ENCODE measurements at places on chromosomes 3 and 15. TPM values are rescaled to one million over a fixed set of nuclear protein-coding genes. Genes with fewer than 3 reads are reported as not detected.

- H3K4me3 ChIP-seq, result no peak overlapping the region
- peaks cover 2% of the 10 kb centered on the region for H3K27me3 ChIP-seq
- H3K36me3 ChIP-seq, result no peaks in the 10 kb centered on the region
- DNase-seq, result no peak
Observed at GRCh38 chr3:57184526-57184925, 15.3 kb downstream of the HESX1 start.

Gene OR5H14
- total RNA-seq, result not detected

DNA sequence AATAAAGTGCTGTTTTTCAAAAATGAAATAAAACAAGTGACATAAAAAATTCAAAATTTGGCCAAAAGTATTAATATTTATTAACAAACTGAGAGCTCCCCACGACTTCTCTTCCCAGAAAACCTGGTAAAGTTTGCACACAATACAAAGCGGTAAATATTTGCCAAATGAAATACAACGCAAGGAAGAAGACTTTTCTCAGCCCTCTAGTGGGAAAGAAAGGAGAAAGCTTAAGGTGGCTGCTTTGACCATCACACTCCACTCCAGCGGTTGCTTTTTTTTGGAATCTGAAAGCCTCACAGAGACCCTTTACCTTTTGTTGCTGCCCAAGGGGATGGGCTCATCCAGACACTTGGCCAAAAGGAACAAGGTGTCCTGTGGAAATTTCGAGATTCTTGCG is 1.1 kb upstream of the GK5 start:
- DNase-seq, result no peak
- H3K36me3 ChIP-seq, result no peaks in the 10 kb centered on the region
- H3K4me1 ChIP-seq, result peaks cover 3% of the 10 kb centered on the region
- H3K4me3 ChIP-seq, result no peak overlapping the region
- no peak overlapping the region for H3K27ac ChIP-seq
- no peaks in the 10 kb centered on the region for H3K27me3 ChIP-seq

GRCh38 chr15:34892963-34893591 is 76.5 kb downstream of the AQR start:
- H3K4me1 ChIP-seq, result no peaks in the 10 kb centered on the region
- H3K36me3 ChIP-seq, result peaks cover 19% of the 10 kb centered on the region
- no peak for DNase-seq

DNA sequence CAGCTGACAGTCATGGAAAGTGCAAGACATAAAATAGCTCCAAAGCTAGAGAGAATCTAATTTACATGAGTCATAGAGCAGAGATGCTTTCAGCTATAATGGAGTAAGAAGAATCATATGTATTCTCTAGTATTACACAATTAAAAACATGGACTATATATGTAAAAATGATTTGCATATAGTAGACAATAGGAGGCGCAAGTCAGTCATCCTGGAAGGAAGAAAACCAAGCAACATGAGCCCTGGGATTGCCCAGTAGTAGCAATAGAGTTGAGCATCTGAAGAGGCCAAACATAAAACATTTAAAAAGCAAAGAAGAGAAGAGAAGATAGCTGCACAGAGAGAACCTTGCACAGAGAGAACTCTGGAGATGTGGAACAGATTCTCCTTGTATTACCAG is 455.0 kb downstream of the EPHA3 start:
- no peaks in the 10 kb centered on the region for H3K36me3 ChIP-seq
- H3K27ac ChIP-seq, result no peak overlapping the region
- peaks cover 5% of the 10 kb centered on the region for H3K4me1 ChIP-seq
- no peak for DNase-seq

GRCh38 chr3:30890907-30891306 is 3.6 kb downstream of the GADL1 start:
- H3K36me3 ChIP-seq, result no peaks in the 10 kb centered on the region
- H3K4me3 ChIP-seq, result no peak overlapping the region
- no peaks in the 10 kb centered on the region for H3K4me1 ChIP-seq
- no peak overlapping the region for H3K27ac ChIP-seq
- DNase-seq, result no peak

DNA sequence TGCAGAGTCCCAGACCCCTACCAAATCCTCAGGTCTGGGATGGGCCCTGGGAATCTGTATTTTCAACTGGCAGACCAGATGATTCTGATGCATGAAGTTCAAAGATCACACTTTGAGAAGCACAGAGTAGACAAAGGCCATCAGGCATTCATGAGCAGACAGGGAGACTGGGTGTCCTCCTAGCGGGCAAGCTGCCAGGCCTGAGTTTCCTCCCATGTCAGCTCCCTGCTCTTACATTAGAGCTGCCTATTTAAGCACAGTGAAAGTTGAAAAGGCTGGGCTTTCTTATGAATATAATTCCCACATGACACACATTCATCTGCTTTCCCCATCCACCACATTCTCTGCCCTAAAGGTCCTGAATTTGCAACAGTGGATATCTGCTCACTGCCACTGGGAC is 14.0 kb downstream of the CAPN3 start:
- no peaks in the 10 kb centered on the region for H3K36me3 ChIP-seq
- H3K27me3 ChIP-seq, result no peaks in the 10 kb centered on the region
- no peak for DNase-seq
- no peak overlapping the region for H3K4me3 ChIP-seq

DNA sequence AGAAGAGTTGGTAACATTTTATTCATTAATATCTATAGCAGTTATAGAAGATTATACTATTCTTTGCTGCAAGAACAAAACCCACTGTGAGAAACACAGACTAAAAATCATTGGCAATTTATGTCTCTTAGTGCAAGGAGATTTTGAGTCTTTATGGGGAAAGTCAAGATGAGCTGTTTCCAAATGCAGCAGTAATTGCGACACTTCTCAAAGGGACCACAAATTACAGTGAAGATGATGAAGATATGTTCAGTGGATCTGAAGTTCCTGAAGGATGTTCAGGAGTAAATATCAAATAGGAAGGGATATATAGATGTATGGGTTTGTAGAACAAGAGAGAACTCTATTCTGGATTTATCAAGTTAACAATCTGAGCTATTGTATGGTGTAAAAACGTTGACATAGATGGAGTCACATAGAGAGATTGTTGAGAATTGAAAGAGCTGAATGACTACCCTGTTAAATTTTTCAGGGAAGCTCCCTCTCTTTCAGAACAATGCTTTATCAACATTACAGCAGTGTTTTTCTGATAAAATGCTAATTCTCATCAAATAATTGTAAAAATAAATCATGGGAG is 71.8 kb downstream of the DTWD1 start:
- no peaks in the 10 kb centered on the region for H3K36me3 ChIP-seq
- H3K27ac ChIP-seq, result no peak overlapping the region
- H3K4me3 ChIP-seq, result no peak overlapping the region
- H3K4me1 ChIP-seq, result no peaks in the 10 kb centered on the region
- no peak for DNase-seq

Gene CCK
- not detected for total RNA-seq

DNA sequence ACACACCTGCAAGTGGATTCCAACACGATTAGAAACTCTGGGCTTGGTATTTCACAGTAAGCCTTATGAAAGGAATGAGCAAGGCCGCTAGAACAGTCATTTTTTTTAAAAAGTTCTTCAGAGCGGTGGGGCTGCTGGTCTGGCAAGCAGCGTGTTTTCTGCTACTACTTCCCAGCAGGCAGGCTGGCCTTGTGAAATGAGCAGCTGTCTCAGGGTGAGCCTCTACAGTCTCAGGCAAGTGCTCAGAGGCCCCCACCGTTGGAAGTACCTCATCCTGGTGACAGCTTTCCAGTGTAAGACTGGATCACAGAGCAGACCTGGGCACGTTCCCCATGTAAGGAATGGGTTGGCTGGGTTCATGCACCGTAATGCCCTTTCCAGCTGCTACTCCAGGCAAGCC is 119.2 kb downstream of the LRIG1 start:
- H3K4me3 ChIP-seq, result no peak overlapping the region
- H3K36me3 ChIP-seq, result peaks cover 43% of the 10 kb centered on the region
- no peak for DNase-seq
- peaks cover 8% of the 10 kb centered on the region for H3K4me1 ChIP-seq
- H3K27ac ChIP-seq, result no peak overlapping the region
- H3K27me3 ChIP-seq, result no peaks in the 10 kb centered on the region

- peak; percentile 39 for DNase-seq
- H3K4me1 ChIP-seq, result peaks cover 3% of the 10 kb centered on the region
- no peak overlapping the region for H3K4me3 ChIP-seq
- H3K27me3 ChIP-seq, result no peaks in the 10 kb centered on the region
Observed at GRCh38 chr15:77907824-77908751, 169.4 kb downstream of the TBC1D2B start.

GRCh38 chr3:25888892-25889524 is 99.1 kb downstream of the OXSM start:
- H3K4me3 ChIP-seq, result no peak overlapping the region
- no peak overlapping the region for H3K27ac ChIP-seq
- no peaks in the 10 kb centered on the region for H3K36me3 ChIP-seq
- no peak for DNase-seq
- H3K27me3 ChIP-seq, result no peaks in the 10 kb centered on the region

DNA sequence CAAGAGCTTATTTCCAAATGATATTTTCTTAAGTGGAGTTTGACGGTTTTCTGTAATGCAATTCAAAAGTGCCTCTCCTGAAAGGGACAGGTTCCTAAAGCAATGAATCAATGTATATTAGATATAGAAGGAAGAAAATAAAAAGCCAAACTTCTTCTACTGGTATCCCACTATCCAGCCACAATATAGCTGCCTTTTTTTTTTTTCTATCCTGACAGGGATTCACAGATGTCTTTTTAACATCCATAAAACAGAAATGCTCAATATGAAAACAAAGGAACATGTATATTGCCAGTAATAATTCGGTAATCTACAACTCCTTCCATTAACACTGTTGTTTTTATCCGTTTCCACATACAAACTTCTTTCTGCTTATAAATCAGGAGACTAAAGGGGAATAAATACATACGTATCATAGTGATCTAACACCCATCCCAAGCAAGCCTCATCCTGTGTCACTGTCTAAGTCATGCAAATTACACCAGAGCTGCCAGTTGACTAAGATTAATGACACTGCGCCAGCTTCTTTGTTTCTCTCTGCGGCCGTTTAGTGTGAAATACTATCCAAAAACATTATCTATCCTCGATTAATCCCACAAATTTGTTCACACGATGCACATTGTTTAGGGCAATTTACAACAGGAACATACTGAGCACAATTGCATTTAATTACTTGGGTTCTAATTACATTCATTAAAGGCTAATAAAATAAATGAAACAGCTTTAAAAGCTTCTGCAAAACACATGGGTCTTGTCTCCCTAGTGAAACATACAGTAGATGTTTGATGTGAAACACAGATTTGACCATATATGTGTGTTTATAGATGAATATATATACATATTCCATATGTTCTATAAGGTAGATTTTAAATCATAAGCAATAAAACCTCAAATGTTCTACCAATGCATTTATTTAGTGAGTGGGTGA is 51.9 kb upstream of the CDIN1 start:
- DNase-seq, result peak; percentile 22
- H3K4me1 ChIP-seq, result no peaks in the 10 kb centered on the region
- no peak overlapping the region for H3K27ac ChIP-seq
- no peaks in the 10 kb centered on the region for H3K27me3 ChIP-seq

DNA sequence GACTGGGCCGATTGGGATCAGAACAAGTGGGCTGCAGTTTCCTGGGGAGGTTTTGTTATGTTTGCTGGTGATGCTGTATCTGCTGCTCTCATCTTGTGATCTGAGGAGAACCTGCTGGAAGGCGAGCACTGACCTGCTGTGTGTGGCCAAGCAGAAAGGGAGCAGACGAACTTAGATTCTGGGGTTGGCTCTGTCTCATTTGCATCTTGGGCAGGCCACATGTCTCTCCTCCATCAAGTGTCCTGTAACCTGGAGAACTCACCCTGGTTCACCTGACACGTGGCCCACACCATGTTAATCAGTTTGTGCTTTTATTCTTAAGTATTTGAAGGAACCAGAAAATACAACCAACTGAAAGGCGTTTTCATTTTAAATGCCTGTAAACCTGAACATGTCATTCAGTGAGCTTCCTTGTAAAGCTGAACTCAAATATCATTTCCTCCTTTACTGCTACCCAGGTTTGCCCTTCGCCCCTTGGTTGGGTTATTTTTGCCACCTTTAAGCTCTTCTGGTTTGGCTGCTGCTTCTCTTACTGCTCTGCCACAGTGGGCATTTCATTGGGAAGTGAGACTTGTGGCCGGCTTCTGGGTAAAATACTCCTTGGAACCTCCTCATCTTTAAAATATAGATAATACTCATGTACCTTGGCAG is 33.5 kb upstream of the TRAK1 start:
- H3K4me1 ChIP-seq, result peaks cover 22% of the 10 kb centered on the region
- no peaks in the 10 kb centered on the region for H3K27me3 ChIP-seq
- H3K36me3 ChIP-seq, result no peaks in the 10 kb centered on the region
- no peak overlapping the region for H3K27ac ChIP-seq
- no peak overlapping the region for H3K4me3 ChIP-seq

- no peak overlapping the region for H3K27ac ChIP-seq
- DNase-seq, result no peak
- H3K36me3 ChIP-seq, result no peaks in the 10 kb centered on the region
- H3K4me1 ChIP-seq, result peaks cover 8% of the 10 kb centered on the region
- no peaks in the 10 kb centered on the region for H3K27me3 ChIP-seq
Observed at GRCh38 chr3:143301031-143301901, 181.7 kb downstream of the CHST2 start.

Gene ARHGEF26
- total RNA-seq, result 1.7 TPM

Gene GOLGA8M
- total RNA-seq, result 1.5 TPM

Gene PLA2G4E
- total RNA-seq, result not detected

- H3K4me3 ChIP-seq, result no peak overlapping the region
- DNase-seq, result peak; percentile 51
- H3K27me3 ChIP-seq, result peaks cover 2% of the 10 kb centered on the region
- no peaks in the 10 kb centered on the region for H3K36me3 ChIP-seq
- H3K27ac ChIP-seq, result no peak overlapping the region
- peaks cover 11% of the 10 kb centered on the region for H3K4me1 ChIP-seq
Observed at GRCh38 chr3:37712918-37713817, 148.5 kb upstream of the CTDSPL start.

DNA sequence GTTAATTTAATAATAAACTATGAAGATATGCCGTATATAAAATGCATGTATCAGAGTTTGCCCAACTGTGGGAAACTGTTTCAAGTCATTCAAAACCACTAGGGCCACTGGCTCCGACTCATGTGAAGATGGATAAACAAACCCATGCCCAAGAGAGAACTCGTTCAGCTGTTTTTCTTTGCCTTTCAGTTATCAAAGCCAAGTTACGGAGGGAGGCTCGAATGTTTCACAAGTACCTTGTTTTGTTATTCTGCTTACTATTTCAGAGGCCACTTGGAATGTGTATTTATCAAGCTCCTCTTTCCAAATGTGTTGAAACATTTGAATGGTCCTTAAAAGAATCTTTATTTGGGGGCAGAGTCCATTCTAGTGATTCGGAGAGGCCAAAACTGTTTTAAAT is 82.1 kb downstream of the DUT start:
- no peaks in the 10 kb centered on the region for H3K27me3 ChIP-seq
- H3K4me3 ChIP-seq, result no peak overlapping the region
- H3K27ac ChIP-seq, result peak overlapping the region; percentile 72
- H3K36me3 ChIP-seq, result peaks cover 81% of the 10 kb centered on the region

- no peaks in the 10 kb centered on the region for H3K36me3 ChIP-seq
- peaks cover 39% of the 10 kb centered on the region for H3K27me3 ChIP-seq
- peak overlapping the region; percentile 49 for H3K4me3 ChIP-seq
- H3K27ac ChIP-seq, result peak overlapping the region; percentile 87
- H3K4me1 ChIP-seq, result peaks cover 36% of the 10 kb centered on the region
Observed at GRCh38 chr3:147422601-147423536, 13.7 kb downstream of the ZIC1 start.

Gene GUCA1C
- total RNA-seq, result not detected

Gene XIRP1
- total RNA-seq, result 1.1 TPM

Gene KLHL6
- 0.11 TPM for total RNA-seq

Gene AMIGO3
- 0.16 TPM for total RNA-seq
